AG04450 (cell line): ENCODE measurements at places on chromosomes 5 and 9. TPM values are rescaled to one million over a fixed set of nuclear protein-coding genes. Genes with fewer than 3 reads are reported as not detected.
A peak's percentile ranks its signal among the peaks of the same experiment; 100 is the strongest.

DNA sequence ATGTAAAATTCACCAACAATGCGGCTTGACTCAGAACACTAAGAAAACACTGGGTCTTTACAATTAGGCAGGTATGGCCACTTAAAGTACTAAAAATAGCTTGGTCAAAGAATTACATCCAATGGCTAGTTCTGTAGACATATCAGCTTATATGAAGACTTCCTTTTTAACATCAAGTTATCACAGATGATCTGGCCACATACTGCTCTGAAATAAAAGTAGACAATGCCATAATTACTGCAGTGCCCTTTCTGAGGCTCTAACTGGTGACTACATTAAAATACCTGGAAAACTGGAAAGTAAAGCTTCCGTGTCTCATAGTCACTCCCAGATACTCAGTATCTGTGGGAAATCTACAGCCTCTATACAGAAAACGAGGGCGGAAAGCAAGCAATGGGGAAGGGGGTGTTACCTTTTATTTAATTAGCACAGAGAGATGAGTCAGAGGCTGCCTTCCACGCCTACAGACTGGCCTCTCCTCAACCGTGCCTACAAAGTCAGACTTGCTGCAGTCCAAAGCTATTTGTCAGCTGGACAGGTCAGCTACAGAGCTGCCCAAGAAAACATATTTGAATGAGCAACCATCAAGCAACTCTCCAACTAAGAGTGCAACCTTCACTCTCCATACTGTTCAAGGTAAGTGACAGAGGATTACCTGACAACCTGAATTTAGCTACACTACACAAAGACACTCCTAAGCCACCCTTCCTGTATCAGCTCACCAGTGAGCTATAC, 8.7 kb downstream of the SERINC5 start:
- no peak for DNase-seq

- DNase-seq: no peak
These were observed 121.6 kb upstream of the PPP1R26 start for GRCh38 chr9:135357863-135358551.

DNA sequence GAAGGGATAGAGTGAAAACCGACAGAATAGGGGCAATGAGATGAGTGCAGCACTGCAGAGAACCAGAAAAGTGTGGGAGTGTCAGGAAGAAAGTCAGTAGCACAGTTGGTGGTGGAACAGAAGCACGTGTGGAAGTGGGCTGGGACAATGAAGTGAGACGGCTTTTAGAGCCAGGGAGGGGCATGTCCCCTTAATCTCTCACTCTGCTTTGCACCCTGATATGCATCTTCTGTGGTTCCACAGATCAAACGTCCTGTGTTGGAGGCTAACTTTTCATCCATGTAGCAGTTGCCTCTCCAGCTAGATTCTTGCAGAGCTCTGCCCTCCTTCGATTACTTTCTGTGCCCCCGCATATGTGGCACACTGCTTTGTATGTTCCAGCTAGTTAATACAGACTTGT, 163.6 kb downstream of the DOCK8 start:
- no peak for DNase-seq

DNA sequence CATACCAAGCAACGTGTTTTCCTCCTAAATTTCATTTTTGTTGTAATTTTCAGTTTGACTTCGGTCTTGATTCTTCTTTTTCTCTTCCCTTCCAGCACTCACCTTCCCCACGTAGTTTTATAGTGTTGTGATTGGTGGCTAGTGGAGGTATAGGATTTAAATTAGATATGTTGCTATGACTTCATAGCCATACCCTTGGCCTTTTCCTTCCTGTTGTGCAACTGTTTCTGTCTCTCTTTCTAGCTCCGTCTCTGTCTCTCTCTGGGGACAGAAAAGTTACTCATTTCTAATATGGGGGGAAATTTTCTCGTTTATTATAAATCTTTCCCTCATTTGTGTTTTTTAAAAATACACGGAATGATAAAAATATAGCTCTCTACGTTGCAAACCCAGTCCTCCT, 20.6 kb upstream of the C5orf24 start:
- no peak for DNase-seq

GRCh38 chr5:168790002-168790635, 211.0 kb upstream of the PANK3 start:
- no peak for DNase-seq

Gene CD74
- 2.9 and 4.9 TPM in 2 replicates for polyA plus RNA-seq

GRCh38 chr9:134358026-134358661, 31.9 kb downstream of the RXRA start:
- no peak for DNase-seq

Gene ELAVL2
- 0.04 and 0.05 TPM in 2 replicates for polyA plus RNA-seq

GRCh38 chr9:89006267-89006666, 15.0 kb downstream of the S1PR3 start:
- DNase-seq: no peak

DNA sequence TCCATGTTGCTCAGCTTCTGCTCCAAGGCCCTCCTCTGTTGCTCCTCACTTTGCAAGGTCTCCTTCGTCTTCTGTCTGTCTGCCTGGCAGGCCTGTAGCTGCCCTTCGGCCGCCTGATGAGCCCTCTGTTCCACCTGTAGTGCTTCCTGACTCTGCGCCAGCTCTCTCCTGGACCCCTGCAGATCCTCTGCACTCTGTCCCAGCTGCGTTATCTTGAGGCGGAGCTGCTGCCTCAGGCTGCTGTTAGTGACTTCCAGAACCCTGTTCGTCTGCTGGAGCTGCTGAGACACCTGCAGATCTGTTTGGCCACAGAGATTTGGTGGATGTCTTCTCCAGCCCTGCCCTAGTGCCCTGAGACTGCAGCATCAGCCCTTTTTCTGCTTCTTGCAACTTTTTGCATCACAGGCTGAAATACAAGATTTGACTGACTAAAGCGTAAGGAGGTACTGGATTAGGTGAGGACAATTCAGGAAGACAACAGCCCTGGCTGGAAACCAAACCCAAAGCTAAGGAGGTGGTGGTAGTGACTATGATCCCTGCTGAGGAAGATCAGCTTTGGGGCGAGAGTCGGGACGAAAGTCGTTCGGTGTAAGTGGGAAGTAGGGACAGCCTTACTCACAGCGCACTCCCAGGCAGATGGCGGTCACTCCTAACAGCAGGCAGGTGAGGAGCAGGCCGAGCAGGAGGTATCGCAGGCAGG, 2.1 kb downstream of the CD72 start:
- DNase-seq: no peak

Gene PAIP1
- 125 and 148 TPM in 2 replicates for polyA plus RNA-seq

DNA sequence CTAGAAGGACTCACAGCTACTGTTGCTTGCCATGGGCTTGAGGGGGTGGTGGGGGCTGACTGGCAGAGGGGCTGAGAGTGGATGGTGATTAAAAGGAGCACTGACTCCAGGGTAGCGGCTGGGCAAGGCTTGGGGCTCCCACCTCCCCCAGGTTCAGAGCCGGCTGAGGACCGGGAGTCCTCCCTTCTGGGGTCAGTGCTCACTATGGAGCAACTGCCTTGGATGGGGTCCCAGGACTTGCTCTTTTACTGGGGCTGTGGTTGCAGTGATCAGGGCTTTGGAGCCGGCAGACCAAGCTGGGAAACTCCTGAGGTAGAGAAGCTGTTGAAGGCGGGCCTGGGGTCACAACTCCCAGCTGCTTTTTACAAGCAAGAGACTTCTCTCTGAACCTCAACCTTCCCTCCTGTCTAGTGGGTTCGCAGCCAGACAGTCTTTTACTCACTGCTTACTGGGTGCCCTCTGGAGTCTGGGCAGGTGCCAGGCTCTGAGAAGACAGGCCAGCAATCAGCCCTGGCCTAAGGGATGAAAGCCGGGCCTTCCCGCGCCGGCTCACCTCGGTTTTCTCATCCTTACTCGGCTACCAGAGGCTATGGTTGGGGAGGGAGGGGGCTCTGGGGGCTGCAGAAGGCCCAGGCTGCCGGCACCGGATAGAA, 795 bp upstream of the ASS1 start:
- DNase-seq: no peak

Gene LRRC19
- polyA plus RNA-seq: not detected in 2 replicates

- no peak for DNase-seq
These were observed 404 bp upstream of the AFAP1L1 start for GRCh38 chr5:149271195-149271715.

DNA sequence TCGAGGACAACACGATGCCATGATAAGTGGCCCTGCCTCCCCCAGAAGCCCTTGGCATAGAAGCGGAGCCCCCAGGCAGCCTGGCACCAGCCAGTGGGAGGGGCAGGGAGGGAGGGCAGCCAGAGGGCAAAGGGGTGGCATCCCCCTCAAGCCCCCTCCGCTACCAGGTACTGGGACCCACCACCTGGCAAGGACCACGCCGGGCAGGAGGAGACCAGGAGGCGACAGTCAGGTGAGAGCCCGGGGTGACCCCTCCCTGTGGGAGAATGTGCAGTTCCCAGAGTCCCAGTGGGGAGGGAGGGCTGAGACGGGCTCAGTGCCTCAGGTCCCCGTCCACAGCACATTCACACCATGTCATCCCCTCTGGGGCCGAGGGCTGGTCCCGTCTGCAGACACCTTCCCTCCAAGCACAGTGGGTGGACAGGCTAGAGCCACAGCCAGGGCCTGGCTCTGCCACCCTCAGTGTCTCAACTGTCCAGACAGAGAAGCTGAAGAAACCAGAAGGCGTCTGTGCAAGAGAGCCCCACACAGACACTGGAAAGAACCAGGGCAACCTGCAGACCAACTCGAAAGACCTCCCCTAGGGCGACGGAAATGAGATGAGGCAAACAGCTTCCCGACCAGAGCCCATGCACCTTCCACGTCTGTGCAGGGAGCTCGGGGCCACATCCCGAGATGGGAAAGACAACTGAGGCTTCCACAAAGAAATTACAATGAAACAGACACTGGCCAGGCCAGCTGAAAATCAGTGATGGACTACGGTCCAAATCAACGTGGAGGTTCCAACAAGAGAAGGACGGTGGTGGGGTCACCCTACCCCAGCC, 11.1 kb downstream of the BRD3 start:
- DNase-seq: no peak

DNA sequence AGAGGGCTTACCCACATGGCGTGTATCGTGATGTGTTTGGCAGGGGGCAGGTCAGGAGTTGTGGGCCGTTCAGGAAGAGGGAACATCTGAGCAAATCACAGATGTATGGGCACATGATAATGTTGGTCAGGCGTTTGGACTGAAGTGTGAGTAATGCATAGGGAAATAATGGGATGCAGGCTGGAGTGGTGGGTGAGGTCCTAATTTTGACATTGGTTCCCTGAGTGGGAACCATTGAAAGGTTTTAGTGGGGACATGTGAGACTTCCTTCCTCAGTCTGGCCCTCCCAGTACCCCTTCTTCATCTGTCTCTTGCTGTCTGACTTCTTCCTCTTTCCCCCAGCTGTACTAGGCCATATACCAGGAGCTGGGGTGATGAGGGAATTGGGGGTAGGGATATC, 7.6 kb downstream of the OTULIN start:
- DNase-seq: no peak

Gene ENHO
- polyA plus RNA-seq: 0.09 TPM in 1 of 2 replicates, not detected in the other

- DNase-seq: no peak
These were observed 304.9 kb downstream of the TMEM167A start for GRCh38 chr5:82772281-82772680.

GRCh38 chr9:107213561-107214028, 69.5 kb upstream of the RAD23B start:
- DNase-seq: peak; percentile 73

Gene PPP3R2
- polyA plus RNA-seq: not detected in 2 replicates

GRCh38 chr9:81489046-81489445, 200.3 kb downstream of the TLE1 start:
- DNase-seq: peak; percentile 33

Gene GABRG2
- not detected in 2 replicates for polyA plus RNA-seq

DNA sequence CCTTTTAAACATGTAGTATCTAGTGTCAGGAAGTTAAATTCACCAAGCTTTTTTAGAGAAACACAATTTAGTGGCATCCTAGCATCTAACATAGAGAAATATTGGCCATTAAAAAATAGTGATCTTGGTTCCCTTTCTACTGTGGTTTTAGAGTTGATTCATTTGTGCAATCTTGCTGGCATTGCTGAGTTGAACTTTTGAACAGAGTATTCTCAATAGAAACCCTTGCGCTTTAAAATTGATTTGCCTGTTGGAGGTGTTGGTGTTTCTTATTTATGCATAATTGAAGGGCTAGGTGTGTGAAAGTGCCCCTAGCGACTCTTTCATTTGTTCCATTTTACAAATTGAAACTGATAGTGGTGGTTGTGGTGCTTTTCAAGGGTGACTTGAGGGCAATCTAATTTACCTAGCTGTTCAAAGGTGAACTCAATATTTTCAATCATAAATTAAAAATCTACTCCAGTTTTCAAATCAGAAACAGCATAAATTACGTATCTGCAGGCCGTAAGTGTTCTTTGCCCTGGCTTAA, 73.0 kb upstream of the MPDZ start:
- no peak for DNase-seq

Gene ZNF483
- polyA plus RNA-seq: 1.0 and 1.5 TPM in 2 replicates

DNA sequence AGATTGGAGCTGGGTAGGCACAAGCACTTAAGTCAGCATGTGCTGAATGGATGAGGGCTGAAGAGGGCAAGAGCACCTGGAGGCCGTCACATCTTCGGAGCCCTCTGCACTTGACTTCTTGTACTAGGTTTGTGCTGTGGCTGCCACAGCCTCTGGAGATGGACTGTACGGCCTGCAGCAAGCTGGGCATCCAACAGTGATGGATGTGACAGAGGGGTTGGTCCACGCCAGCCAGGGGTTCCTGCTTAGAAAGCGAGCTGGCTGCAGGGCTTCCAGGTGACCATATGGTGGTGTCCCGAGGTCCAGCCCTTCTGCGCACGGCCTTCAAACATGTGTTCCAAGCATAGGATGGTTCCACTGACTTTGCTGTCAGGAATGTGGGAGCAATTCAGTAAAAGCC, 65.1 kb upstream of the PHYKPL start:
- DNase-seq: no peak
